A549 treated with DMSO at 1 μM for 4 hours (cell line): ENCODE measurements at places on chromosomes 7 and 10. TPM values are rescaled to one million over a fixed set of nuclear protein-coding genes. Genes with fewer than 3 reads are reported as not detected.

RASSF4 gene
- 1.2 to 1.7 TPM (median 1.5 TPM) in 5 replicates for total RNA-seq

HOXA6 gene
- total RNA-seq: 0.71 to 2.5 TPM (median 1.8 TPM) in 5 replicates

STRIP2 gene
- 6.3 to 9.2 TPM (median 7.7 TPM) in 5 replicates for total RNA-seq

VIPR2 gene
- total RNA-seq: 0.02 TPM in 1 of 5 replicates, not detected in the others

ANXA8L1 gene
- total RNA-seq: 87.4 to 123 TPM (median 98.7 TPM) in 5 replicates

TDRD1 gene
- total RNA-seq: not detected in 5 replicates

PLCE1 gene
- 4.9 to 7.0 TPM (median 6.3 TPM) in 5 replicates for total RNA-seq

STEAP4 gene
- 0.01 TPM in 2 of 5 replicates, not detected in the others for total RNA-seq

ANKRD1 gene
- total RNA-seq: 3.8 to 10.5 TPM (median 7.1 TPM) in 5 replicates

HEPACAM2 gene
- total RNA-seq: not detected in 5 replicates

BRAF gene
- total RNA-seq: 6.3 to 9.1 TPM (median 6.7 TPM) in 5 replicates

DYNC1I1 gene
- total RNA-seq: 0.14 to 0.36 TPM in 2 of 5 replicates, not detected in the others

HILPDA gene
- total RNA-seq: 18.0 to 22.9 TPM (median 22.3 TPM) in 5 replicates

EZH2 gene
- total RNA-seq: 20.4 to 25.6 TPM (median 24.5 TPM) in 5 replicates

DRGX gene
- total RNA-seq: 0.03 to 0.07 TPM (median 0.06 TPM) in 3 of 5 replicates, not detected in the others

COL17A1 gene
- total RNA-seq: 1.8 to 3.2 TPM (median 2.5 TPM) in 5 replicates

TFR2 gene
- 2.3 to 3.1 TPM (median 2.6 TPM) in 5 replicates for total RNA-seq

GPR26 gene
- total RNA-seq: not detected in 5 replicates

BMPER gene
- total RNA-seq: 6.8 to 8.9 TPM (median 7.6 TPM) in 5 replicates

VSTM2A gene
- total RNA-seq: not detected in 5 replicates

LIPF gene
- total RNA-seq: not detected in 5 replicates

CFAP58 gene
- 0.07 to 0.28 TPM (median 0.11 TPM) in 5 replicates for total RNA-seq

MBLAC1 gene
- total RNA-seq: 2.3 to 3.1 TPM (median 2.7 TPM) in 5 replicates

CTTNBP2 gene
- total RNA-seq: 0.27 to 0.53 TPM (median 0.41 TPM) in 5 replicates

C10orf62 gene
- not detected in 5 replicates for total RNA-seq

ATP6V0A4 gene
- total RNA-seq: 0.13 to 0.29 TPM (median 0.22 TPM) in 5 replicates

ABCC2 gene
- total RNA-seq: 141 to 192 TPM (median 172 TPM) in 5 replicates

NEUROG3 gene
- total RNA-seq: not detected in 5 replicates

LLCFC1 gene
- not detected in 5 replicates for total RNA-seq

CHST15 gene
- total RNA-seq: 9.0 to 10.8 TPM (median 9.3 TPM) in 5 replicates

DKK1 gene
- total RNA-seq: 327 to 386 TPM (median 343 TPM) in 5 replicates

HMX2 gene
- total RNA-seq: 0.06 to 0.27 TPM (median 0.15 TPM) in 4 of 5 replicates, not detected in the other

STRA8 gene
- total RNA-seq: not detected in 5 replicates

INMT gene
- not detected in 5 replicates for total RNA-seq

ITIH5 gene
- total RNA-seq: 0.08 to 0.14 TPM (median 0.10 TPM) in 5 replicates

GTF2IRD1 gene
- total RNA-seq: 9.1 to 13.2 TPM (median 11.1 TPM) in 5 replicates

HELLS gene
- total RNA-seq: 29.4 to 38.5 TPM (median 32.7 TPM) in 5 replicates

ELFN1 gene
- 0.39 to 0.57 TPM (median 0.49 TPM) in 5 replicates for total RNA-seq

TMEM130 gene
- total RNA-seq: 0.19 to 0.62 TPM (median 0.41 TPM) in 5 replicates

CACNA2D1 gene
- 5.4 to 12.3 TPM (median 11.0 TPM) in 5 replicates for total RNA-seq

OR9A2 gene
- total RNA-seq: not detected in 5 replicates

AKR1C4 gene
- total RNA-seq: 0.15 to 0.39 TPM (median 0.24 TPM) in 5 replicates

LBX1 gene
- total RNA-seq: not detected in 5 replicates

ZNF680 gene
- 2.5 to 3.3 TPM (median 2.9 TPM) in 5 replicates for total RNA-seq

GALNT17 gene
- total RNA-seq: not detected in 5 replicates

TMEM106B gene
- total RNA-seq: 29.3 to 44.8 TPM (median 37.6 TPM) in 5 replicates
